ENCODE measurements at places on chromosomes 5 and 9. TPM values are rescaled to one million over a fixed set of nuclear protein-coding genes. Genes with fewer than 3 reads are reported as not detected.

- H3K4me1 ChIP-seq = peaks cover 10% of the 10 kb centered on the region
- DNase-seq = no peak
- H3K27me3 ChIP-seq = peaks cover 9% of the 10 kb centered on the region
- no peak overlapping the region for H3K27ac ChIP-seq
- H3K4me3 ChIP-seq = no peak overlapping the region
Observed at GRCh38 chr9:126708178-126708577, 94.5 kb downstream of the LMX1B start.

DNA sequence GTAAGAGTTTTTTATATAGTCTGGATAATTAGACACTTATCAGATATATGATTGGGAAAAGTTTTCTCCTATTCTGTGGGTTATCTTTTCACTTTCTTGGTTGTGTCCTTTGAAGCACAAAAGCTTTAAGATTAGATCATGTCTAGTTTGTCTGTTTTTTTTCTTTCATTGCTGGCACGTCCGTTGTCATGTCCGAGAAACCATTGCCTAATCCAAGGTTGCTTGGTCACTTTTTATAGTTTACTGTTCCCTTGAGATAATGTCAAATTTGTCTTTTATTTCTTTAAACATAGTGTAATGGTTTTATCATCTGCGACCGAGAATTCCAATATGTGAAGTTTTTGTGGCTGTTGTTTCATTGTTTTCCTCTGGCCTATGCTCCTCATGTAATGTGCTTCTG lies 28.8 kb downstream of the GARNL3 start:
- H3K36me3 ChIP-seq = no peaks in the 10 kb centered on the region
- H3K27me3 ChIP-seq = no peaks in the 10 kb centered on the region

DNA sequence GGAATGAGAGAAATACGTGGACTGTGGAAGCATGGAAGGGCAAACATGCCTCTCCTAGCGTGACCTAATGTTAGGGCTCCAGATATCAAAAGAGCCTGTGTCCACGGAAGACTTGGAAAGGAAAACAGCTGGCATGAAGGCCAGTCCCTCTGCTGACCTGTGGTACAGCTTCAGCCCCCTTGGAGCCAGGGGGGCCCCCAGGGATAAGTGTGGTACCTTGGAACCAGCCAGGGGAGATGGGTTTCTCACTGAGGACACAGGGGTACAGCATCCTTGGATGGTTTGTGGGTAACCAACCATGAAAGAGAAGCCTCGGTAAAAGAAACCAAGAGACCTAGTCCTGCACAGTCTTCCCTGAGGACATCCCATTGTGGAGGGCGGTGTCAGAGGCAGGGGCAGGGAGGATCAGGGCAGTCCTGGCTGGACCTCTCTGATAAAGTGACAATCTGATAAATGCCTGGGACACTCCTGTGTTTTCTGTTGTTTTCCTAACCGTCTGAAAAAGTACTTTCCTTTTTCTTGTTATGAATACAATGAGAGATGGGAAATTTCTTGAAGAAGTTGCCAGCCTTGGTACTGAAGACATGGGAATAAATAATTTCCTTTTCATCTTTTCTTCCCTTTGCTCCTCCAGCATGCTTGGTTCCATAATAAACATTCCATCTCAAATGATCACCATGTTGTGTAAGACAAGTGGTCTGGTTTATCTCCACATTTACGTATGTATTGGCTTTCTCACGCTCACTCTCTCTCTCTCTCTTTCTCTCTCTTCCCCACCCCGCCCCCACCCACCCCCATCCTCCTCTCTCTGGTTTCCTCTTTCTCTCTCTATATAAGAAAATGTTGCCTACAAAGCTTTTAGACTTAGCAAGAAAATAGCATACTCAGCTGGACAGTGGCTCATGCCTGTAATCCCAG lies 102.1 kb downstream of the SUSD1 start:
- peaks cover 11% of the 10 kb centered on the region for H3K4me1 ChIP-seq
- H3K36me3 ChIP-seq = no peaks in the 10 kb centered on the region
- DNase-seq = no peak
- H3K27me3 ChIP-seq = no peaks in the 10 kb centered on the region

GRCh38 chr5:132462333-132462732 lies 28.2 kb downstream of the IRF1 start:
- no peak overlapping the region for H3K4me3 ChIP-seq
- peaks cover 41% of the 10 kb centered on the region for H3K4me1 ChIP-seq
- no peaks in the 10 kb centered on the region for H3K36me3 ChIP-seq

The NNT gene
- 149 TPM for total RNA-seq

The PHYHD1 gene
- 27.4 TPM for total RNA-seq

Data from gastrocnemius medialis (tissue), 4 donors.